Neural crest cell (in vitro differentiated cells): ENCODE measurements at places on chromosomes 7 and 10.

DNA sequence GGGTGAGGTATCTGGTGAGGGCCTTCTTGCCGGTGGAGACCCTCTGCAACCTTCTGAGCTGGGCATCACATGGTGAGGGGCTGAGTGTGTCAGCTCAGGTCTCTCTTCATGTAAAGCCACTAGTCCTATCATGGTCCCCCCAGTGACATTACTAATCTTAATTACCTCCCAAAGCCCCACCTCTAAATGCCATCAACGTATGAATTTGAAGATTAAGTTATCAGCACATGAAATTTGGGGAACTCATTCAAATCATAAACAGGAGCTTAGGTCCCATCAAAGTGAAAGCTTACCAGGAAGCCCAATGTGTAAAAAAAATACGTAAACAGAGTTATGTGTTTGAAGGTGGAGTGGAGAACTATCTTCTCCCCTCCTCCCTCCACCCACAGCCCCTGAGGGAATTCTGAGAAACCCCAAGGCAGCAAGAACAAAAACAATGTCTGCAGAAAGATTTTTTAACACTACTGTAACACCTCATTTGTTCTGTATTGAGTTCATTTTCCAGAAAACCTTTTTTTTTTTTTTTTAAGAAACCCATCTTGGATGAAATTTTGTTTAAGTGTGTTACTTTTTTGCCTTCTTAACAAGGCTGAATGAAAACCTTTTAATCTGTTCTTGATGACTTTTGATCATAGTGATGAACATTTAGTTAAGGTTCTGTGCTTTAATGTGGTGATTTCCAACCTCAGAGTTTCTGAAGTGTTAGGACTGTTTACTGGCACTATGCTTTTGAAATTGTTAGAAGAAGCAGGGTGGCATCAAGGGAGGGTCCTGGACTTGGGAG, 19.1 kb upstream of the PCGF5 start:
- no peak for DNase-seq
- no peak overlapping the region for H3K27ac ChIP-seq
- H3K27me3 ChIP-seq = peaks cover 2% of the 10 kb centered on the region
- peaks cover 5% of the 10 kb centered on the region for H3K4me1 ChIP-seq
- H3K36me3 ChIP-seq = no peaks in the 10 kb centered on the region
- no peak overlapping the region for H3K4me3 ChIP-seq

DNA sequence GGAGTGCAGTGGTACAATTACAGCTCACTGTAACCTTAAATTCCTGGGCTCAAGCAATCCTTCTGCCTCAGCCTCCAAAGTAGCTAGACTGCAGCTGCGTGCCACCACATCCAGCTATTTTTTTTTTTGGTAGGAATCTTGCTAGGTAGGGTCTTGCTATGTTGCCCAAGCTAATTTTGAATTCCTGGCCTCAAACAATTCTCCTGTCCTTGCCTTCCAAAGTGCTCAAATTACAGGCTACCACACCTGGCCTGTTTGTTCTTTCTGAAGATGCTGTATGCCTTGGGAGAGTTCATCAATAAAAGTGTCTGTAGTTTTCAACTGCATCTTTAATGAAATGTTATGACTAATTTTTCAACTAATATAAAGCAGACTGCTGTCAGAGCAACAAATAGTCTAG, 452 bp downstream of the SAMD9 start:
- no peak for DNase-seq
- H3K36me3 ChIP-seq = no peaks in the 10 kb centered on the region
- H3K27me3 ChIP-seq = peaks cover 25% of the 10 kb centered on the region
- H3K4me1 ChIP-seq = no peaks in the 10 kb centered on the region
- no peak overlapping the region for H3K4me3 ChIP-seq

DNA sequence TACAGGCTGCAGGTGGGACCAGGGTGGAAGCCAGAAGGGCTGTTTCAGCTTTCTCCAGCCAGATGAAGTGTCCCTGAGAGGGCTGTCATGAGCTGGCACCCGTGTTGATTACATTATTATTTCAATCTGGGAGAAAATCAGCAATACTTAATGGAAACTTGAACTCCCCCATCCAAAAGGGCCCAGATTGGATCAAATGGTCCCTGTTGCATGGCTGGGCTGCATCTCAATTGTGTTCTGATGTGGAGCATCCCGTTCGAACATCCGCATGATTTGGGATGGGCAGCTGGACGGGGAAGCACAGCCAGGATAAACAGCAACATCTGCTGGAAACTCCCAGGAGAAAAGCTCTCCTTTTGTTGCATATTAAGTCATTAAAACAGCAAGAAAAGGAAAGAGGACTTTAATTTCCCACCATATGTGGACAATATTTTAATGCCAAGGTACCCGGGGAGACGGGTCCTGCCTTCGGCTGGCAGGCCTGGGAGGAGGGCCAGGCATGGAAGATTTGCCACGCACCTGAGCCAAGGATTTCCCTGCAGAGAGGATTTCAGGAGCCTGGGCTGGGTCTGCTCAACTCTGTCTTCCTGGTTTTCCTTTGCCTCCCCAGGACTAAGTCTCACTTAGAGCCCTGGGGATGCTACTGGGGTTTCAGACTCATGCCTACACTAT, 52.4 kb downstream of the NPTX2 start:
- no peak overlapping the region for H3K27ac ChIP-seq
- H3K4me3 ChIP-seq = no peak overlapping the region
- H3K27me3 ChIP-seq = peaks cover 3% of the 10 kb centered on the region
- DNase-seq = no peak
- peaks cover 12% of the 10 kb centered on the region for H3K4me1 ChIP-seq
- H3K36me3 ChIP-seq = no peaks in the 10 kb centered on the region

DNA sequence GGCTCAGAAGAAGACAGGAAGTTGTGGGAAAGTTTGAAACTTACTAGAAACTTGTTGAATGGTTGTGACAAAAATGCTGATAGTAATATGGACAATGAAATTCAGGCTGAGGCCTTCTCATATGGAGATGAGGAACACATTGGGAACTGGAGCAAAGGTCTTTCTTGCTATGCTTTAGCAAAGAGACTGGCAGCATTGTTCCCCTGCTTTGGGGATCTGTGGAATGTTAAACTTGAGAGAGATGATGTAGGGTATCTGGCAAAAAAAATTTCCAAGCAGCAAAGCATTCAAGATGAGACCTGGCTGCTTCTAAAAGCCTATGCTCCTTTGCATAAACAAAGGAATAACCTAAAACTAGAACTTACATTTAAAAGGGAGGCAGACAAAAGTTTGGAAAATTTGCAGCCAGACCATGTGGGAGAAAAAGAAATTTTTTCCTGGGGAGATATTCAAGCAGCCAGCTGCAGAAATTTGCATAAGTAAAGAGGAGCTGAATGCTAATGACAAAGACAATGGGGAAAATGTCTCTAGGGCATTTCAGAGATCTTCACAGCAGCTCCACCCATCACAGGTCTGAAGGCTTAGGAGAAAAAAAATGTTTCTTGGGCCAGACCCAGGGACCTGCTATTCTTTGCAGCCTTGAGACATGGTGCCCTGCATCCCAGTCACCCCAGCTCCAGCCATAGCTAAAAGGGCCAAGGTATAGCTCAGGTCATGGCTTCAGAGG, 16.5 kb upstream of the KCND2 start:
- DNase-seq = no peak
- no peaks in the 10 kb centered on the region for H3K36me3 ChIP-seq
- no peak overlapping the region for H3K4me3 ChIP-seq
- no peaks in the 10 kb centered on the region for H3K4me1 ChIP-seq
- H3K27me3 ChIP-seq = no peaks in the 10 kb centered on the region
- no peak overlapping the region for H3K27ac ChIP-seq

DNA sequence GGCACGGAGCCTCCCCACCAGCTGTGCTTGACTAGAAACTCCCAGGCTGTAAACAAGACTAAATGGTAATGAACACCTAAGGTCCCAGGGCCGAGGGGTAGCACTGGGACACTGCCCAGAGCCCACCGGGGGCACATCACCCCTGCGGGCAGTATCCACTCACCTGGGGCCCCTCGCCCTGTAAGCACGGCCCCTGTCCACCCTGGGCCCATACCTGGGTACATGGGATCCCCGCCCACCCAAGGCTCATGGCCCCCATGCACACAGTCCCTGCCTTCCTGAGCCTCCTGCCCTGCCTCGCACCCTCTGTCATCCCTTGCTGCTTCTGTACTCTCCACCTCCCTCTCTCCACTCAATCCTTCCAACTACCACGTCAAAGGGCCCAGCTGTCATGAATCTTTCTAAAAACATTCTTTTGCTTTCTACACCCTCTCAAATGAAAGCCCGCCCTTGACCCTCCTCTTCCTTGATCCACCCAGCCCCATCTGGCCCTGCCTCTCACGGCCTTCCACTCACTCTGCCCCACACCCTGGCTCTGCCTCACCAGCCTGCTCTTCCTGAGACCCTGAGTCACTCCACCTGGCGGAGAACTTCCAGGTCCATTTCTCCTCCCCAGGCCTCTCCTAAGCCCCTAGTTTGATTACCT, 173.1 kb downstream of the PARD3 start:
- peak overlapping the region; percentile 93 for H3K27ac ChIP-seq
- H3K27me3 ChIP-seq = no peaks in the 10 kb centered on the region
- DNase-seq = no peak

DNA sequence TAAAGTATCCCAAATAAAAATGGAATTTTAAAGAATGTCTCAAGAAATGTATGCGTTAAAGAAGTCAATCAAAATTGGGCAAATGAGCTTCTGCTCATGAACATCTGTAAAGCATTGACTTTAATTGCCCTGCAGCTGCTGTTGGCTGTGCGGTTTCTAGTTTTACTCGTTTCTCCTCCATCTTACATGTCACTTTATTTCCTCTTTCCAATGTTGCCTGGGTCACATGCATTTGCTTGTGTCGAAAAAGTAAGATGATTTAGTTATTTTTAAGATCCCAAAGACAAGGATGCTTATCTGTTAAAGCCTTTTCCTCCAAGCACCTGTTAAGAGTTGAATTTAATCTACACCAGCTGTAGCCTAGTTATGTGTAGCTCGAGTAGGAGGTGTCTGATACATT, 310.4 kb downstream of the EXOC4 start:
- peaks cover 2% of the 10 kb centered on the region for H3K36me3 ChIP-seq
- no peak overlapping the region for H3K27ac ChIP-seq
- H3K4me3 ChIP-seq = no peak overlapping the region
- no peaks in the 10 kb centered on the region for H3K27me3 ChIP-seq

DNA sequence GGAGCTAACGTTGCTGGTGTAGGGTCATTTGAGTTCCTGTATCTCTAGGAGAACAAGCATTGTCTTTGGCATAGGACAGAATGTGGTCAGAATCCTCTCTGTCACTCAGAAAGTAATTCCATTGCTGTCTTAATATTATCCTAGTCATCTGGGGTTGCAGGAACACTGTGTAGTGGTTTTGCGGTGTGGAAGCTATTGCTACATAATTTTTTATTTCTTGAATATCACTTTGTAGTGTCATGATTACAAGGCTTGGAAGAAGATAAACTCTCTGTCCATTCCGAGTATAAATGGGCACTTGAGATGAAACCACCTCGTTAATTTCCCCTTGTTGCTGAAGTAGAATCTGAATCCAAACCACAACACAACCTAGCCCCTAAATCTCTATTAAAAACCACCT, 919.2 kb downstream of the LRMDA start:
- DNase-seq = no peak
- no peak overlapping the region for H3K4me3 ChIP-seq
- no peaks in the 10 kb centered on the region for H3K36me3 ChIP-seq
- no peaks in the 10 kb centered on the region for H3K27me3 ChIP-seq

DNA sequence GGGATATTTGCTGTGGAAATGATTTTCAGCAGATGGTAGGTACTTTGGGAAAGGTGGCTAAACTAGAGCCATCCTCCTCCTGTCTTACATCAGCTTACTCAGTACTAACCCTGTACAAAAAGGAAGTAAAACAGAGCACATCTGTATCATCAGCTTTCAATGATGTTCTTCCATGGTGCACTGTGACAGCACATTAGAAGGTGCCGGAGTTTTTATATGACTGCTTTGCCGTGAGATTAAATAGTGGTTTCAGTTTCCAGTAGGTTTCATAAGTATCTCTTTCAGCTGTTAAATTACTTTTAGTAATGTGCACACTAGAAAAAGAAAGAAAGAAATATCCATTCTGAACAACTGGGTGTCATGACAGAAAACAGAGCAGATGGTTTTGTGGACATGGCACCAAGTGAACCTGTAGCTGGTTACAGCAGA, 86.5 kb downstream of the ARID5B start:
- no peaks in the 10 kb centered on the region for H3K36me3 ChIP-seq
- H3K27me3 ChIP-seq = no peaks in the 10 kb centered on the region
- no peak overlapping the region for H3K4me3 ChIP-seq
- H3K4me1 ChIP-seq = peaks cover 20% of the 10 kb centered on the region
- no peak overlapping the region for H3K27ac ChIP-seq

DNA sequence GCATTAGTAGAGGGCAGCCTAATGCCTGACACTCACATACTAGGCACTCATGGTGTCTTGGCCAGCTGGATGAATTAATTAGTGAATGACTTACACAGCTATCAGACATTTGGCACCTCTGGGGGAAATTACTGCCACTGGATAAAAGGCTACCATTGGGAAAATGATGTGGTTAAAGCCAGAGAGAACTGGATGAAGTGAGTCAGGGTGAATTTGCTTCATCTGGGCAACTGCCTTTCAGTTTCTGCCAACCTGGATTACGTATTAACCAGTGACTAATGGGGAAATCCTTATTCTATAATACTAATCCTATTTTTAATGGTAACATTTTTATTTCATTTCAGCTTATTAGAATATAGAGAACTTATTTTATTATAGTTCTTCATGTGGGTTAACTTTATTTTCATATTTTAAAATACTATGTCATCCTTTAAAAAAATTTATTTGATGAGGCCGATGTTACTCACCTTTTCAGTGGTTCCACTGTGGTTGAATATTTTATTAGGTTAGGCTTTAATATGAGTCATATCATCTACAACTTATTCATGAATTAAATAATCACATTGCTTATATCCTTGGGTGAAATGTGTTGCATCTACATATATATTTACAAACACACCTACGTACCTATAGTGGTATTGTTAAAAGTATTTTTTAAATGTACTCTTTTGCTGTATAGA, 85.6 kb upstream of the CAPZA2 start:
- no peak for DNase-seq
- H3K4me3 ChIP-seq = no peak overlapping the region
- no peak overlapping the region for H3K27ac ChIP-seq
- H3K36me3 ChIP-seq = no peaks in the 10 kb centered on the region

DNA sequence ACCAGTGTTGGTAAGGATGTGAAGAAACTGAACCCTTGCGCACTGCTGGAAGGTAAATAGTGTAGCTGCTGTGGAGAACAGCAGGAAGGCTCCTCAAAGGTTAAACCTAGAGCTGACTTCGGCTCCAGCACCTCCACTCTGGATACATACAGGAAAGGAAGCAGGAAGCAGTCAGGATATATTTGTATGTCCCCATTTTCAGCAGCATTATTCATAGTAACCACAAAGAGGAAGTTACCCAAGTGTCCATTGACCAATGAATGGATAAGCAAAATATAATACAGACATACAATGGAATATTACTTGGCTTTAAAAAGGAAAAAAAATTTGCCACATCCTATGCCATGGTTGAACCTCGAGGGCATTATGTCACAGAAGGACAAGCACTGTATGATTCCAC, 15.0 kb downstream of the RET start:
- H3K4me3 ChIP-seq = no peak overlapping the region
- peaks cover 6% of the 10 kb centered on the region for H3K27me3 ChIP-seq
- H3K36me3 ChIP-seq = no peaks in the 10 kb centered on the region
- no peaks in the 10 kb centered on the region for H3K4me1 ChIP-seq
- DNase-seq = no peak
